Amygdala (tissue), 56 donors: ENCODE measurements at places on chromosomes 5 and 9.
A peak's percentile ranks its signal among the peaks of the same experiment; 100 is the strongest.

- DNase-seq: no peak
These were observed 2.2 kb downstream of the FNIP1 start for GRCh38 chr5:131794586-131794985.

DNA sequence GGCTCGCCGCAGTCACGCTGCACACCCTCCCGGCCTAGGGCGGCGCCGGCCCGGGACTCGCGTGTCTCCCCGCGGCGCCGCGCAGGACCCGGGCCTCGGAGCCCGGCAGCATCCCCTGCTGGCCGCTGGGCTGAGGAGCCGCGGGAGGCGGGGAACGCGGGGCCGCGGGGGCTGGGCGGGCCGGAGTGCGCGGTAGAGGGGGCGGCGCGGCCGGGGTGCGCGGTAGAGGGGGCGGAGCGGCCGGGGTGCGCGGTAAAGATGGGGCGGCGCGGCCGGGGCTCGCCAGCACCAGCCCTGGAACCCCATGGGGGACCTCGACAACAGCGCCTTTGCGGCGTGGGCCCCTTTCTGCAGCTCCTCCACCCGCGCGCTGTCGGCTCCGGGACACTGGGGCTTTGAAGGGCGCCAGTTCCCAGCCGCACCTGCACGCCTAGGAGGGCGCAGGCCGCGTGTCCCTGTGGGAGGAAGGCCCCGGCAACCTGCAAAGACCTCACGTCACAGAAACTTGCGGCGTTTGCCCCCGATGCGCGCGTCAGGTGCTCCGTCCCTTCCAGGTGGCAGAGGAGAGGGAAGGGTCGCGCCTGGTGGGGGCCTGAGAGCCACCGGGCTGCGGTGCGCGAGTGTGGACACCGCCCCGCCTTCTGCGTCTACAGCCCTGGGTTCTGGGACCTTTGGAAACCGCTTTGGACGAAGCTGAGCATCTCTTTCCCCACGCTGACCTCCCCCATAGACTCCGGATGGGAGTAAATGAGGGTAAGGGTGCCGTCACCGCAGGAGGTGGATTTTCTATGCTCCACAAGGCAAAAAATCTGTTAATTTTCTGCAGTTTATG lies 49.6 kb downstream of the NSUN2 start:
- peak; percentile 18 for DNase-seq

- DNase-seq: no peak
These were observed 18.9 kb upstream of the NPR3 start for GRCh38 chr5:32692036-32692746.

DNA sequence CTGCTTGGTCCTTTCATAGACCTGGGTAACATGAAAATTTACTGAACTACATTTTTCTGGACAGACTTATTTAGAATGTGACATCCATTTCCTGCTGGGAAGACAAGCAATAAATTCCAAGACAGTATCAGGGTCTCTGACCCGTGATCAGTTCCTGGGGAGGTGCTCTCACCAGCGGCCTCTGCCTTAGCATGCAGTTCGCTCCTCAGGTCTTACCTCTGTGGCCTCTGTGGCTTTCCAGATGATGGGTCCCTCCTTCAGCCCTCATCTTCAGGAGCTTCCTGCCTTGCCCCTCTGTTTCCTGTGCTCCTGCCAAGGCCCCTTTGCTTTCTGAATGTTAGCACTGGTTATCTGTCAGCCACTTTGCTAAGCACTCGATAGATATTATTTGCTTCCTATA lies 66.4 kb downstream of the CMYA5 start:
- no peak for DNase-seq

- DNase-seq: no peak
These were observed 10.1 kb upstream of the SPATA24 start for GRCh38 chr5:139413963-139414362.

- DNase-seq: no peak
These were observed 17.2 kb upstream of the GCNT1 start for GRCh38 chr9:76441551-76442322.

GRCh38 chr9:37408933-37409710 lies 13.4 kb upstream of the GRHPR start:
- DNase-seq: no peak

DNA sequence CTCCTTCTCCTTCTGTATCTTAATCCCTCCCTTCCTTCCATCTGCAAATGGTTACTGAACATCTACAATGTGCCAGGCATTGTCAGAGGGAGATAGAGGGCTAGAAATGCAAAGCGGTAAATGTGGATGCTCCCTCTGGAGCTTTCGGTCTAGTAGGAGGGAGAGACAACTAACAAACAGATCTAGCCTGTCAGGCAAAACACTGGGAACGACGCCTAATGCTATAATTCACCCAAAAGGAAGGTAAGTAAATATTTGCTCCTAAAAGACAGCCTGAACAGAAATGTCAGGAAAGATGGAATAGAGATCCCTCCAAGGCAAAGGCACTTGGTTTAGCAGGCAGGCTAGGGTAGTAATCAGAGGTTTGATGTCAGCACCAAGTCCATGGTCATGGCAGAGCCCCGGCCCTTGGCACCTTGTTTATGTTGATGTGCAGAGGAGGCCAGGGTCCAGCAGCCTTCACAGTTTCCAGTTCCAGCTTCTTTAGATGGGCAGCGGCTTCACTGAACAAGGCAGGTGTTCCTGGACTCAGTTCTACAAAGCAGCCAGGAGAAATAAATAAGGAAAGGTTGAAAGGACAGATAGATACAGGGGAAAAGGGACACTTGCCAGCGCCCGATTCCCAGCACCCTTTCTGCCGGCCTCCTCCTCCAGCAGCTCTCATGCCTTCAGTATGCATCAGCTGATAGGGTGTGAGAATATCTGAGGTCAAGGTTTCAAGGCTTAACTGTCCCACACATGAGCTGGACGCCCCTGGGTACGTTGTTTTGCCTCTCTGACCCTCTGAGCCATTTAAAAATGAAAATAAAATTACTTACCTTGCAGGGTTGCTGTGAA lies 46.5 kb upstream of the FRRS1L start:
- no peak for DNase-seq

DNA sequence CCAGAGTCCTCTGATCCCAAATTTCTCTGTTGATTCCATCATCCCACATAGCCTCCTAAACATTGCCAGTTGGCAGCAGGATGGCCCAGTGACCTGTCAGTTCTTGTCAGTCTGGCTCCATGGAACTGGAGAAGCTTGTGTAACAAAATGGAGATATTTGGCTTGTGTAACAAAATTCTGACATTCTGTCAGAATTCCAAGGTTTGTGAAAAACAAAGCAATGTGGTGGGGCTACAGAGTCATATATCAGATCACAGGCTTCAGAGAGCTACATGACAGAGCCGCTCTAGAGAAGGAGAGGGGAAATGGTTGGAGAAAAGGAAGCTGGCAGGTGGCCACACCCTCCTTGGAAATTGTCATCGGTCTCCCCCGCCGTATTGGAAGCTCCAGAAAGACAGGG lies 75.4 kb upstream of the MAN2A1 start:
- no peak for DNase-seq

DNA sequence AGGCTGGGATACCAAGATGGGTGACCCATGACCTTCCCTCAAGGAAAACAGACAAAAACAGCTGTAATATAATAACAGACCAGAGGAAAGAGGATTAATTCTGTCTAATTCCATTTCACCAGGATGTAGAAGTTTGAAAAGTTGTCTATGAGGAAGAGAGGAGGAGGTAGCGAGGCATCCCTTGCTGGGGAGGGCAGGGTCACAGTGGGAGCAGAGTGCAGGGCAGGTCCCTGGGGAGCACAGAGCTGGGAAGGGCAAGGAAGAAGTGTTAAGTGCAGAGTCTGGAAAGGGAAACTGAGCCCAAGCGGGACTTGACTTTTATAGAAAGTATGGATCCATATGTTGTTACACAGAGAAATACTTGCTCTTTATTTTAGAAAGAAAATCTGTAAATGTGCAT lies 210.6 kb downstream of the CD180 start:
- no peak for DNase-seq

DNA sequence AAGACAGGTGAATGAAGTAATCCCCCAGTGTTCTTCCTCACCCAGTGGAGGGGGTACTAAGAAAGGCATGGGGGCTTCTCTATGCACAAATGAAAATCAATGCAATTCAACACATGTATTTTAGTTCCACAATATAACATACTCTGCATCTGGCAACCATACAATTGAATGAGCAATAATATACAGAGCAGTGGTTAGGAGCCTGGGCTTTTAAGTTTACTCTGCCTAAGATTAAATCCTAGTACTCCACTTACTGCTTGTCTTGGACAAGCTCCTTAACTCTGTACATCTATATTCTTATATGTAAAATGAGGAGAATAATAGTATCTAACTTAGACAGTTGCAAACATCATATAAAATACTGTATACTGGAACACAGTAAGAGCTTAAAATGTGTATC lies 195.4 kb upstream of the TRIM32 start:
- DNase-seq: no peak

GRCh38 chr5:154995679-154996078 lies 17.9 kb upstream of the KIF4B start:
- no peak for DNase-seq

DNA sequence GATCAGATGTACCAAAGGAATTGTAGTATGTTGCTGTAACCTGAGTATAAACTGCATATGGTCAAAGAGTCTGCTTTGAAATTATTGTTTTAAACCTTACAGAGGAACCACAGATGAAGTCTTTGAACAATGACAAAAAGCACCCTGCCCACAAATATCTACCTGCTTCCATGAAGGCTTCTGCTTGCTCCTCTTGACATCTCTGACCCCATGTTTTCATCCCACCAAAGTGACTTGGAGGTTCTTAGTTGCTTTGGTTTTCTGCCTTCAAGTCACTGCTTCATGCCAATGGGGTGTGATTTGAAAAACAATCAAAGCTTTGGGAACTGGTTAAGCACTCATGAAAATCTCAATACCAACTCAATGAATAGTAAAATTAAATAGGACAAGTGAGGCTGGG lies 194.6 kb upstream of the ACTBL2 start:
- no peak for DNase-seq

GRCh38 chr9:34777666-34778065 lies 67.7 kb upstream of the CCL21 start:
- no peak for DNase-seq

DNA sequence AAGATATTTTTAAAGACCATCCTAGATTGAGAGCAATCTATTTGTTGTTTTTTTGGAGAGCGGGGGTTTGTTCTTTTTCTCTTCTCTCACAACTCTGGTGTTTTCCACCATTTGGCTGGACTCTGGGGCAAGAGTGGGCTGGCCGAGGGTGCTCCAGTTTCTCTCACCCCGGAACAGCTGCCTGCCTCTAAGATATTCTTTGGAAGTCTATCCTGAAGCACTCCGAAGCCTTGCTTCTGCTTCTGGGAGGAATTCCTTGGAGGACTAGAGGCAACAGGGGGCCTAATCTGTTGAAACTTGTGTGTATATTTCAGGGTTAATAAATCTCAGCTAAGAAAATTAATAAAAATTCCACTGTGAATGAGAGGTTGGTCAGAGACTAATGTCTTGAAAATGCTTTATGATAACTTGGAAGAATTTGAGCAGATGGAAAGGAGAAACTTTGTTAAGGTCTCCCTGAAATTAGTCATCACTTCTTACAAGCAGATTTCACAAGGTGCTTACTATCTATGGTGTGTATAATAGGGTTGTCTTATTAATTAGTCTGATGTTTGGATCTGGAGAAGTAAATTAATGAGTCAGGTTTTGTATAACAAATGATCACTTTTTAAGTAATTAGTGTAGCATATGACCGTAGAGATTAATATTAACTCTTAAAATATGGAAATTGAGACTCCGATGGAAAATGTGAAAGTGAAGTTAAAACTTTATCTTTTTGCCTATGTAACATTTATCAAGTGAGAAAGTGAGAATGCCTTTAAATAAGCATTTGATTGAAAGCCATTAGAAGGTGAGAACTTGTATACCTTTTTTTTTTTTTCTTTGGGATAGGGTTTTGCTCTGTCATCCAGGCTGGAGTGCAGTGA lies 4.0 kb downstream of the MAN2A1 start:
- DNase-seq: no peak

GRCh38 chr5:116487045-116487444 lies 87.6 kb downstream of the SEMA6A start:
- DNase-seq: no peak

DNA sequence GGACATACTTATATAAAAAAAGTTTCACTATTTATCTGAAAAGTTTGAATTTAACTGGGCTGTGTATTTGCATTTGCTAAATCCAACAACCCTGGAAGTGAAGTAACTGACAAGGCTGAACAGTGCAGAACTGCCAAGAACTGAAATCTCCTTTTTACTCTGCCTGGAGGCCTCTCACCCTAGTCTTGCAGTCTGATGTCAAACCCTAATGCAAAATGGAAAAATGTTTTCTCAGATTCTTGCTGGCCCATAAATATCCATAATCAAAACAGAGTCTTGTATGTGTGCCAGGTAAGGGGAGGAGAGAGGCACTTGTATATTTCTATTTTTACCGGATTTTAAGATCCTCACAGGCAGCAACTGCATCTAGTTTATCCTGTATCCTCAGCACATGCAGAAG lies 432.7 kb upstream of the KLF4 start:
- no peak for DNase-seq
